ENCODE measurements at places on chromosomes 7 and 10. TPM values are rescaled to one million over a fixed set of nuclear protein-coding genes. Genes with fewer than 3 reads are reported as not detected.

Gene MTG1
- total RNA-seq = 38.0 TPM

Gene EPHA1
- total RNA-seq = 0.07 TPM

Gene GOT1
- 20.2 TPM for total RNA-seq

Gene KLLN
- 0.10 TPM for total RNA-seq

Gene GDF10
- total RNA-seq = not detected

Gene OR6V1
- not detected for total RNA-seq

Gene EPHB6
- not detected for total RNA-seq

Gene CALN1
- not detected for total RNA-seq

Gene SLC16A12
- not detected for total RNA-seq

Gene CYP26A1
- total RNA-seq = 0.60 TPM

Gene SUN3
- not detected for total RNA-seq

Measured in mammary microvascular endothelial cell (primary cell).